ENCODE measurements at places on chromosomes 16 and 17.

- DNase-seq = no peak
Observed at GRCh38 chr16:81629896-81630634, 149.0 kb upstream of the PLCG2 start.

DNA sequence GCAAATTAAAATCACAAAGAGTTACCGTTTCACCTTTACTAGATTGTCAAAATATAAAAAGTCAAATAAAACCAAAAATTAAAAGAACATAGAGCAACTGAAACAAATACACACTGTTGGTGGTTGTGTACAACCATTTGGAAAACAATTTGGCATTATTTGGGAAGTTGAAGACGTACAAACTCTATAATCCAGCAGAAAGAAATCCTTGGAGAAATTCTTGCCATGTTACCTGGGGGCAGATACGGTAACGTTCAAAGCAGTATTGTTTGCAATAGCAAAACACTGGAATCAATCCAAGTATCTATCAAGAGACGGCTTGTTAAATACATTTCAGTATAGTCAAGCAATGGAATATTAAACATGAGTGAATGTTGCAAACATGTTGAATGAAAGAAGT, 56.7 kb downstream of the TBX4 start:
- no peak for DNase-seq

- DNase-seq = no peak
Observed at GRCh38 chr17:44216173-44216572, 3.3 kb downstream of the UBTF start.

- no peak for DNase-seq
Observed at GRCh38 chr16:77290451-77291115, 91.4 kb downstream of the SYCE1L start.

DNA sequence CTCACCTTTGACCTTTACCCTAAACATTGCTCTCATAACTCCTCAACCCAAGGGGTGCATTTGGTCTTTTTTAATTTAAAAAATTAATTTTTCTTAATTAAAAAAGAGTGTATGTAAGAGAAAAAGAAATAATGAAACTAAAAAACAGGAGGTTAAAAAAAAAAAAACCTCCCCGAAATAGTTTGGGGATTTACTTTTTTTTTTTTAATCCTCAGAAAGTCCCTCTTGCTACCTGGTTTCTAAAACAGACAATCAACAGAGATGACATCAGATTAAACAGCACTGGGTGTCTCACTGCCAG, 301.3 kb downstream of the SOX9 start:
- no peak for DNase-seq

- DNase-seq = no peak
Observed at GRCh38 chr16:4894276-4895150, 42.4 kb downstream of the PPL start.

DNA sequence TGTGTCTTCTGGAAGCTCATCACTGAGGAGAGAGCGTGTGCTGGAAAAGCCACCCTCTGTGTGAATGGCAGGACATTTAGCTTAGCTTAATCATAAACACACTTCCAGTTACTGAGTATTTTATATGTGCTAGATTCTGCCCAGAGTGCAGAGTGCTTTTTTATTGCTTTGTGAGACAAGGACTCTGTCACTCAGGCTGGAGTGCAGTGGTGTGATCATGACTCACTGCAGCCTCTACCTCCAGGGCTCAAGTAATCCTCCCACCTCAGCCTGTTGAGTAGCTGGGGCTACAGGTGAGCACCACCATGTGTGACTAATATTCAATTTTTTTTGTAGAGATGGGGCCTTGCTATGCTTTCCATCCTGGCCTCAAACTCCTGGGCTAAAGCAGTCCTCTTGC, 61.4 kb upstream of the IRX3 start:
- peak; percentile 73 for DNase-seq

GRCh38 chr17:78965491-78965924, 14.2 kb downstream of the LGALS3BP start:
- DNase-seq = no peak

Measured in keratinocyte (primary cell).